Endodermal cell (in vitro differentiated cells): ENCODE measurements at places on chromosomes 7 and 10.

- DNase-seq: no peak
These were observed 2.3 kb upstream of the LDB1 start for GRCh38 chr10:102122450-102122849.

DNA sequence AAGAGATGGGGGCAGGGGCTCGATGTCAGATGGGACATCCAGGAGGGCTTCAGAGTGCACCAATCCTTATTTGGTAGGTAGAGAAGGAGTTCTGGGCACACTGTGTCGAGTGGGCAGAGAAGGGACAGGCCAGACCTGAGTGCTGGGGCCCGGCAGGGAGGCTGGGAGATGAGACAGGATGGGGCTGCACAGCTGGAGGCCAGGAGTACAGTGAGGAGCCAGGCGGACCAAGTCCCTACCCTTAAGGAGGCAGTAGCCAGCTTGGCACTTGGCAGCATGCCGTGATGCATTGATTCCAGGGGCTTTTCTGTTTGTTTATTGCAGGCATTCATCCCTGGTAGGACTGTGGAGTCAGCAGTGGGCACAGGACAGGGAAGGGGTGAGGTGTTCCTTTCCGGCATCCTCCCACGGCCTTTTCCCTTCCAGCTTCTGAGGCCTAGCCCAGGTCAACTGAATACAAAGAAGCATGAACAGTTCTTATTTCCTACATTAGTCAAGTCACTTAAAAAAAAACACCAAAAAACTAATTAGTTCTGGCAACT is 168.8 kb upstream of the CDCA7L start:
- peak; percentile 42 for DNase-seq

DNA sequence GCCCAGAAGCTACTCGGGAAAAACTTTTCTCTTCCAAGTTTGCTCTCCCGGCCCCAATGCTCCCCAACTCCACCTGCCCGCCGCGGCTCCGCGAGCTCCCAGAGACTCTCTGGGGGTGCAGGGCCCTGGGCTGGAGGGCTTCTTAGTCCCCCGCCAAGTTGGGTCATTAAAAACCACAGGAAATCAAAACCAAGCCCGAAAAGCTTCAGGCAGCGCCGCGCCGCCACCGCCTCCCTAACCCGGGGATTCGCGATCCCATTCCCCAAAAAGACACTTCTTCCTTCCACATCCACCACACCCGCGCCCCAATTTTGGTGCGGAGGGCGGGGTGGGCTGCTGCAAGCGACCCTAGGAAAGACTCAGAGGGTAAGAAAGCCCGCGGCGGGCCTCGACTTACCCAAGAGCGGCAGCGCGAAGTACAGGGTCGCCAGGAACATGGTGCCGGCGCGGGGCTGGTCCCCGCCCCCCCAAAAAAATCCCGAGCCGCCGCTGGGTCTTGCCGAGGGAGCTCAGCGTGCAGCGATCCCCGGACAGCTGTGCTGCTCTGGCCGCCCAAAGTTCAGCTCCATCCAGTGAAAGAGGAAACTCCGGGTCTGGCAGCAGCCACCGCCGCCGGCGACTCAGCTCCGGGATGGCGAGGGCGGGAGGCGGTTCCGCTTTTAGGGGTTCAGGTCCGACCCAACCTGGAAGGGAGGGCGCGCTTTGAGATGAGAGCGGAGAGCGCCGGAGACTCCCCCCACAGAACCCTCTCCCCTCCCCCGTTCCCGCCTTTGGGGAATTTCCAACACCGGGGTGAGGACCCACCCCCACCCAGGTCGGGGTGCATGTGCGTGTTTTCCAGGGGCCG is 1.2 kb downstream of the GFRA1 start:
- peak; percentile 77 for DNase-seq

GRCh38 chr10:360653-361052 is 225.4 kb downstream of the ZMYND11 start:
- no peak for DNase-seq

- no peak for DNase-seq
These were observed 164.3 kb upstream of the PODXL start for GRCh38 chr7:131720703-131721102.
